ENCODE measurements at places on chromosomes 7 and 10.

DNA sequence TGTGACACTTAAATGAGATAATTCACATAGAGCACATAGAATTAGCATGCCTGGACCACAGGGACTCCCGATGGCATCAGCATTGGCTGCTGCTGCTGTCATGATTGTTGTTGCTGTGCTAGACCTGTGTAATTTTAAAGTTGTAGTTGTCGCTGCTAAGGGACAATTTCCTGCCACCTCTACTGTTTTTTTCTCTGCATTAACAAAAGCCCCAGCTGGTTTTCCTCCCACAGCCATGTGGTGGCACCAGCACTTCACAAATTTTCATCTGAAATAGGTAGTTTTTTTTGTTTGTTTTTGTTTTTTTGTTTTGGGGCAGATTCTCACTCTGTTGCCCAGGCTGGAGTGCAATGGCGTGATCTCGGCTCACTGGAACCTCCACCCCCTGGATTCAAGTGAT, 25.4 kb upstream of the PRXL2A start:
- DNase-seq = no peak

DNA sequence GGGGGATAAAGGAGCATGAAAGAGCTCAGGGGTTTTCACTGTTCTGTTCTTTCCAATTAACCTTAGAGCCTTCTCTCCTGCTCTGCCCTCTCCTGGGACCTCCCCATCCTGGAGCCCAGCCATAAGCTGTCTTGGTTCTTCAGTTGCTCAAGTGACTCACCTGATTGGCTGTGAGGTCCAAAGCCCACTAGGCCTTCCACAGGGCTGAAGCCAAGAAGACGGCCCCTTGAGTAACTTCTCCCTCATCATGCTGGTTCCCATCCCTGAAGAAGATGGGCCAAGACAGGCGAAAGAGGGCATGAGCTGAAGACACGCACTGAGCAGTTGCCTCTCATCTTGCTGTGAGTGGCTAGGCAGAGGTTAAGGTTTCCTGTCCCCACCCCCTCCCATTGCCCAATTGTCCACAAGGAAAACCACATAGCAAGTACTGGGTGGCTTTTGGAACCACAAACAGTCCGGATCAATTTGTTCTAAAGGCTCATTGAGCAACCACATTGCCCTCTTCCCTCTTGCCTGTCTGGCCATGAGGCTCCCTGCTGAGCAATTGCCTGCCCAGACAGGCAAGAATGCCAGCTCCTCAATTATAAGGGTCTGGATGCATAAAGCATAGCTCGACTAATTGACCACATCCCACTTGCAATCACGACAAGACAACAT, 43.9 kb upstream of the GPAM start:
- DNase-seq = no peak

GRCh38 chr10:124536496-124537050, 75.0 kb downstream of the LHPP start:
- no peak for DNase-seq

DNA sequence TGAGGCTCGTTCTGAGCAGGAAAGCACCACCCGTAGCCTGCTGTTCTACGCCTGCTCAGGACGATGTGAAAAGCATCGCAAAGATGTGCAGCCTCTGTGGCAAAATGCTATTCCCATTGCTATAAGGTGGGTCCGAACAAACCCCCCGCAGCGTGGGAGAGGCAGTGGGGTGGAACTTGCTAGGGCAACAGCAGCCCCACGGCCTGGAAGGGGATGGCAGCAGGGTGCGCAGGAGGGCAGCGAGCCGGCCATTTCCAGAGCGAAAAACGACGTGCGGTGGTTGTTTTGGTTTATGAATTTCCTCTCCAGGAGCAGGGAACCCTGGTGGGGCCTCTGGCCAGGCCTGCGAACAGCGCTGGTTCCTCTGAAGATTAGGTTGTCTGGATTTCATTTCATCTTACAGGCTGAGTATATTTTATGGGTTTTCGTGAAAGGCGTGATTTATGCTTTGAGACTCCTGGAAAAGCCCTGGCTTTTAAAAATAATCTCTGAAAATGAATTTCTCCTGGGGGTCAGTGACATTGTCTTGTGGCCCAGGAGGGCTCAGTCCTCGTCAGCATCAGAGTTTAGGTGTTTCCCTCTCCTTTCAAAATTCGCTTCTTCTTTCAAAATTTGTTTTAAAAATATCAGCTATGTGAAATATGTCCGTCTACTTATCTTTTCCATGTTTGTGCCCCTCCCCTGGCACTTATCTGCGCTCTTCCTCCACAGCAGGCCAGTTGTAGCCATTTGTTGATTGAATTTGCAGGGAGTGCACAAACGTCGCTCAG, 42.3 kb upstream of the UBE3C start:
- DNase-seq = no peak

GRCh38 chr7:41970941-41971340, 266.1 kb downstream of the GLI3 start:
- no peak for DNase-seq

DNA sequence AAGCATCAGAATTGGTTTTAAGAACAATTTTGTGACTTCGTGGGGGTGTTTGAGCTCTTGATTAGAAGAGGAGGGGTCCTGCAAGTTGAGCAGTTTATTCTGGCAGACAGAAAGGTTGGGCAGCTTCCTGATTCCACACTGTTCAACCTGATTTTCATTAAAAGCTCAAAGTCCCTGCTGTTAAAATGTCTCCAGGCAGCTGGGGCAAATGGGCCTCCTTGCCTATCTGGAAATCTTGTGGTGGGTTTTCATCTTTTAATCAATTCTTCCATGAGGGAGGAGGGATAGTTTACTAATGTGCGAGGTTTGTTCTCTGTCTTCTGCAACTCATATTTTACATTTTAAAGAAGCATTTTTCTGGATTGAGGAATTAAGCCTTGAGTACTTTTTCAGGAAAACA, 276.7 kb downstream of the NXPH1 start:
- DNase-seq = no peak

- no peak for DNase-seq
Observed at GRCh38 chr7:116710764-116711452, 38.9 kb downstream of the MET start.

DNA sequence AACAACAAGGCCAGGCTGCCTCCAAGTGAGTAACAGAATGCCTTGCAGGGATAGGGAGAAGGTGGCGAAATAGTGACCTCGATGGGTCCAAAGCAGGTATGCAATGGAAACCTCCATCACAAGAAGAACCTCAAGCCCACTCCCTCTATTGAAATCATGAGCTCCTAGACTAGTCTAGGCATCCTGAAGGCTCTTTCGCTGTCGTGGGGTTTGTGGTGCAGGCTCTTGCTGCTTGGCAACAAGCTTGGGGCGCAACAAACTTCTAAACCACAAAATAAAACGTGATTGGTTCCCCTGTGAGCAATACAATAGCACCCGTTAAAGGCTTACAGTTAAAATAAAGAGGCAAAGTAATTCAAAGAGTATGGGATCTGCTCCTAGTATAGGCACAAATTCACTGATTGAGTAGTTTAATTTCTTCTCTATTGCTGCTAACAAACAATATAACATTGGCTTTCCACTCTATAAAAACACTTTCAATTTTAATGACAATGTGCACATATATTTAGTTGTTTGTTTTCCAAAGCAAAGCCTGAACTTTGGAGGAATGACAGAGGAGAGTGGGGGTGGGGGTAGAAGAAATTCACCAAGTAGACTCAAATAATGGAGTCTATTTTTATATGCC, 64.1 kb downstream of the C10orf67 start:
- DNase-seq = no peak

Data from caudate nucleus (tissue), 63 donors.